ENCODE measurements at places on chromosomes 7 and 10.

GRCh38 chr7:157347217-157347904 lies 10.6 kb downstream of the DNAJB6 start:
- DNase-seq = no peak

GRCh38 chr7:13822678-13823077 lies 166.8 kb downstream of the ETV1 start:
- no peak for DNase-seq

- no peak for DNase-seq
Measured at GRCh38 chr10:14860791-14861190, 17.9 kb upstream of the SUV39H2 start.

DNA sequence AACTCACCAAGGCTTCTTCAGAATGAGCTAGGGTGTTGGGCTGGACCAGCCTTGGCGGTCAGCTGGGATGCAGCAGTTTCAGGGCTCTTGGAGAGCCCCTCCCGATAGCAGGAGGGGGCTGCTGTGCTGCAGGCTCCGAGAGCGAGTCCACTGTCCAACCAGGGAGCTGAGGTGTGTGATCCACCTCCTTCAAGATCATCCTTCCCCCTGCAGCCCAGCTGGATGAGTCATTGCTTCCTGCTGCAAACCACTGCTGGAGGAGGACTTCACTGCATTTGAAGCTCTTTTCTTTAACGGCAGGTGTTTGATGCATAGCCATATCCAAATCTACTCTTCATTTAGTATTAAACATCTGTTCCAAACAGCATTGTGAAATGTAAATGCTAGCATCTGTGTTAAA lies 54.2 kb upstream of the EBF3 start:
- peak; percentile 85 for DNase-seq

DNA sequence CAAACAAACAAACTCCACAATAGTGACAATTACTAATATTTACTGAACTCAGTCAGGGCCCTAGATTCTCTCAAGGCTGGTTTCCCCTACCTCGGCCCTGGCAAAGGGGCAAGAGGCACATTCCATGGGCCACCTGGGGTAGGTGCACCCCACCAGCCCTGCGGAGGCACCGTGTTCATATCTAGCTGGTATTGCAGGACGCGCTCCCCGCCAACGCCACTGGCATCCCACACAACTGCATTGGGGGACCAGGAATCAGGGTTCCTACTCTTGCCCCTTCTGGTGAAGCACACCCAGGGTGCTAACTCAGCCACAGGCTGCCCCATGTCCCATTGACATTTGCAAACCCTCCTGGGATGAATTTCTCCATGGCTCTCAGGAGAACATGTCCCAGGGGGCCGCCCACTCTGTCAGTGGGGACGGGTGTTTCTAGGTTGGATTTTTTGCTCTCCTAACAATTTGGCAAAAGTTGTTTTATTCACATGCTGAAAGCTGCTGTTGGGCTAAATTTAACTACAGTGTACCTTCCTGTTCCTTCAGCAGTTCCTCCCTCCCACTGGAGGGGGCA lies 76.7 kb downstream of the ZRANB1 start:
- no peak for DNase-seq

GRCh38 chr7:158963771-158964241 lies 107.4 kb downstream of the DYNC2I1 start:
- DNase-seq = no peak

GRCh38 chr10:80277016-80277415 lies 12.4 kb downstream of the MAT1A start:
- peak; percentile 32 for DNase-seq

- DNase-seq = peak; percentile 38
Measured at GRCh38 chr7:106062006-106062405, 50.1 kb downstream of the SYPL1 start.

DNA sequence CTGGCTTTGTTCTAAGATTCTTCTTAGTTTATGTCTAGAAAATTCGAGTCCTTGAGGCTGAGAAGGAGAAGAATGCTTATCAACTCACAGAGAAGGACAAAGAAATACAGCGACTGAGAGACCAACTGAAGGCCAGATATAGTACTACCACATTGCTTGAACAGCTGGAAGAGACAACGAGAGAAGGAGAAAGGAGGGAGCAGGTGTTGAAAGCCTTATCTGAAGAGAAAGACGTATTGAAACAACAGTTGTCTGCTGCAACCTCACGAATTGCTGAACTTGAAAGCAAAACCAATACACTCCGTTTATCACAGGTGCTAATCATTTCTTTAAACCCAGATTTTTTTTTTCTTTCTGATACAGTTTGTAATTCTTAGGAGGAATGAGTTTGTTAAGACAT lies 6.7 kb downstream of the CEP55 start:
- DNase-seq = no peak

DNA sequence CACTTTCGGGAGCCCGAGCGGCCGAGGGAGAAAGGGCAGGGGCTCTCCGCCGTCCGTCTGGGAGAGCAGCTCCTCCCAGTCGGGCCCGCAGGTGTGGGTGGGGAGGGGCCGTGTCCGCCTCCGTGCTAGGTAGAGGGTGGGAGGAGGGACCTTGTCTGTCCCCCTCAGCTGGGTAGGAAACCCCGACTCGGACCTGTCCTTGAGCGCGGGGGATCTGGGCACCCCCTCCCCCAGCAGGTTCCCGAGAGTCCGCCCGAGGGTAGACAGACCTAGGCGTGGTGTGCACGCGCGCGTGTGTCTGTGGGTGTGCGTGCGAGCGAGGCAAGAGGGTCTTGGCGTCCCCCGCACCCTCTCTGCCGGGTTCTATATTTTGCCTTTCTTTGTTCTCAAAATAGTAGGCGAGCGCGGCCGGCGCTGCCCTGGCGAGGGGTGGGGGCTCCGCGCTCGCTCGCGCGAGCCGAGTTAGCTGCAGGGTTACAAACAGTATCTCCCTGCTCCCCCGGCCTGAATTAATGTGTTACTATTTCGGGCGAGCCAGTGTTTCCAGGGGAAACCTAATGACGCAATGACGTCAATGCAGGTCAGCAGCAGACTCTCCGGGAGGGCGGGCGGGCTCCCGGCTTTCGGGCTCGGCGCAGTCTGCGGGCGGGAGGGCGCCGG lies 73.9 kb upstream of the LEP start:
- peak; percentile 80 for DNase-seq

- no peak for DNase-seq
Measured at GRCh38 chr10:17644485-17644943, 563 bp downstream of the STAM start.

- DNase-seq = no peak
Measured at GRCh38 chr10:132417957-132418441, 21.0 kb downstream of the PWWP2B start.

GRCh38 chr10:85614566-85614965 lies 752.0 kb downstream of the GRID1 start:
- no peak for DNase-seq

DNA sequence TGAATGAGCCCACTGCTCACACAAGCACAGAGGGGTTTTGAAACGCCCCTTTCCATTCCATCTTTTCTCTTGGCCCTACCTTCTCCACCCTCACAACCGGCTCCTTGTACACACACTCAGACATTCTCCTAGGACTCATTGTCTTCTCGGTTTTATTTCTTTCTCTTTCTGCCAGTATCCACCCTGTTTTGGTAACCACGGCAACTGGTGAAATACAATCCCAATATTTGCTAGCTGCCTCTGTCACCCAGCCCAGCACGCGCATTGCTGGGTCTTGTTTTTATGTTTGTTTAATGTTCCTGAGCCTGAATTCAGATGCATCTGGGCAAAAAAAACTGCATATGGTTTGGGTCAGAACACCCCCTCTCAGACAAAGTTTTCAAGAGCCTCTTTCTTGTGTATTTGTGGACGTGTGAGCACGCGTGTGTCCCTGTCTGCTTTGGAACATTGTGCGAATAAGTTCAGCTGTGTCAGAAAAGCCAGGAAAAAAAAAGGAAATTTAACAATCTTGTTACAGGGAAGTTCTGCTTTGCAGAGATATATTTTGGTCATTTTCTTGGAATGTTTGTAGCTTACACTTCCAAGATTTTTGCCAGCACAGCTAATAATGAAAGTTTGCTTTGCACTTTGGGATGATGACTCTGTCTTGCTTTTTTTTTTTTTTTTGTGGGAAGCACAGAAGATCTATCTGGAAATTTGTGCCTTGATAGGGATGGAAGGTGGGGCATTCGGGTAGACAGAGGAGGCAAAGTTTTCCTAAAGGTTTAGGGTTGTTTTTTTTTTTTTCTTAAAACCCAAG lies 225.9 kb downstream of the TRIL start:
- DNase-seq = no peak

DNA sequence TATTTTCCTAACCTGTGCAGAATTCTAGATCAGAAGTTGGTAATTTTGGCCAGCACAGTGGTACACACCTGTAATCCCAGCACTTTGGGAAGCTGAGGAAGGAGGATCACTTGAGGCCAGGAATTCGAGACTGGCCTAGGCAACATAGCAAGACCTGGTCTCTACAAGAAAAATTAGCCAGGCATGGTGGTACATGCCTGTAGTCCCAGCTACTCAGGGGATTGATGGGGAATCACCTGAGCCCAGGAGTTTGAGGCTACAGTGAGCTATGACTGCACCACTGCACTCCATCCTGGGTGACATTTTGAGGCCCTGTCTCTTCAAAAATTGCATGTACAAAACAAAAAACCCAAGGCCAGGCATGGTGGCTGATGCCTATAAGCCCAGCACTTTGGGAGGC lies 8.6 kb downstream of the PGAM1 start:
- no peak for DNase-seq

- no peak for DNase-seq
Measured at GRCh38 chr7:122790132-122790531, 87.4 kb upstream of the RNF148 start.

DNA sequence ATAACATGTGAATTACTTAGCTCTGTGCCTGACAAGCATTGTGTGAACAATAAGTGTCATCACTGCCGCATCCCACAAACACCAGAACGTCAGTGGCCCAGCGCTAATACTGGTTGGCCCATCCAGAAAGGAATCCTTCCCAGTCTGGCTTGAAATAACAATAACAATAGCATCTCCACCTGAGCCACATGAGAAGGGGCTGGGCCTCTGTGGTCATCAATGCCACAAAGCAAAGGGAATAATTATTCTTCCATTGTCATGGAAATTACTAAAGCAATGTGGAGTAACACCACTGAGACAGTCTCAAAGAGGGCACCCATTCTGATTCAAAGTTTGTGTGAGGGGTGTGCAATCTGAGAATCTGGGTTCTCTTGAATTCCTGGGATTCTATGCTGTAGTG lies 105.7 kb upstream of the INHBA start:
- DNase-seq = no peak

DNA sequence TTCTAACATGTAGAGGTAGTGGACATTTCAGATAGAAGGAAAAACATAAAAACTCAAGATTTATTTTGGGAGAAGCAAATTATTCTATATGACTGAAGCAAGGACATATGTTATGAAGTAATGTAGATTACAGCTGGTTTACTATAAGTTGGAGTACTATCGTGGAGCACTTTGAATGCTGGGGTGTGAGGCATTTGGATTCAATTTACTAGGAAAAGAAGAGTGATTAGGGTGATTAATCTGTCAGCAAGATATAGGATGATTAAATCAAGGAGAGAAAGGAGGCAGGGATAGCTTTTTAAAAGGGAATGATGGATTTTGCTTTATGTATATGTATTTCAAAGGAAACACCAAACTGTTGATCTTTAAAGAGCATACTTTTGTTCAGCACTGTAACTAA lies 318.4 kb upstream of the KAT6B start:
- no peak for DNase-seq

DNA sequence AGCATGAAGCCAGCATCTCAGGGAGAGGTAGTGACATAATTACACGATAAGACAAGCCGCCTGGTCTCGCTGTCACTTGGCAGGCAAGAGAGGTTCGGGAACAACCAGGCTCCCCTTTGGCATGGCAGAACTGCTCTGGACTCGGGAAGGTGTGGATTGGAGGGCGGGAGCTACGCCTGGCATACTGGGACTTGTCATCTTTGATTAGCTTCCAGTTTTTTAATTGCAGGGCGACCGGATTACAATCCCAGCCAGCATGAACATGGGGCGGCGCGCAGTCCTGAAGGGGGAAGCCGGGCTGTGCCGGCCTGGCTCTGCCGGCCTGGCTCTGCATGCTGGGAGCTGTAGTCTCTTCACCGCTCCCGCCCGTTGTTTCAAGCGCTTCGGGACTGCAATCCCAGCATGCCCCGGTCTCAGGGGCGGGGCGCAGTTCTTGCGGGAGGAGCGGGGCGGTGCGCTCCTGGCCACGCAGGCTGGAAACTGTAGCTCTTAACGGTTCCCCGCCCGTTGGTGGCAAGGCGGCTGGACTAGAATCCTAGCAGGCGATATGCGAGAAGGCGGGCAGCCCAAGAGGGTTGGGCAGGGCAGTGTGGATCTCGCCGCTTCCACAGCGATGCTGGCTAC lies 45.5 kb upstream of the ZNF716 start:
- no peak for DNase-seq

- no peak for DNase-seq
Measured at GRCh38 chr7:69110450-69111050, 487.7 kb upstream of the AUTS2 start.

GRCh38 chr10:34126371-34127151 lies 688.5 kb downstream of the PARD3 start:
- DNase-seq = no peak

DNA sequence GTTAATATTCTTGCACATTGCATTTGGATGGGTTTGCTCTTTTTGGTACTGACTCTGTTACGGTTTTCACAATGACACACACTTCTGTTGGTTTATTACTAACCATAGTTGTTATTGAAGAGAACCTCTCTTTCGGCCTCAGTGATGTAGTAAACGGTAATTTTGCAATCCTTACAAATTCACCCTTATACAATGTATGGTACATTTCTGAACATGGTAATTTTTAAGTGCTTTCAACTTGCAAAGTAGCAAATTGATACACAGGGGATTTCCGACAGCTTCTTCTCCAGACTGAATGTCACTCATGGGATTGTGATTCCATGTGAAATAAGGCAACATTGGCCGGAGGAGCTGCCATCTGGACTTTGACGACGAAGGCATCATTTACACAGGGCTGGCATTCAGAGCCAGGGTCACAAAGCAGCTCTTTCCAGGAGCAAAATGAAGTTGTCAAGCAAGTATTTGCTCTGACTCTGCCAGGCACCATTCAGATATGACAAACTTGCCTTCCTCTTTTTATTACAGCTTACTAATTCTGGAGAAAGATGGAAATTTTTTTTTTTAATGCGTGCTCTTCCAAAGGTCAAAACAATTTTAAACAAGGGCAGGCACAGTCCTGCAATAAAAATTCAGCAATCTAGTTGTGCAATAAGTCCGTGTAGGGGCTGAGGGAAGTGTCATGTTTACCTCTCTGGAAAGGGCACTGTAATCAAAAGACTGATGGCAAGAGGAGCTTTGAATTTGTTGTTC lies 711.5 kb upstream of the C7orf33 start:
- no peak for DNase-seq

- peak; percentile 77 for DNase-seq
Measured at GRCh38 chr10:77501152-77501845, 136.3 kb downstream of the KCNMA1 start.

- peak; percentile 75 for DNase-seq
Measured at GRCh38 chr10:113711142-113711541, 31.4 kb downstream of the CASP7 start.

- peak; percentile 95 for DNase-seq
Measured at GRCh38 chr10:63515002-63515763, 6.0 kb upstream of the REEP3 start.

Data from islet precursor cell (in vitro differentiated cells).